ENCODE measurements at places on chromosomes 5 and 9.

DNA sequence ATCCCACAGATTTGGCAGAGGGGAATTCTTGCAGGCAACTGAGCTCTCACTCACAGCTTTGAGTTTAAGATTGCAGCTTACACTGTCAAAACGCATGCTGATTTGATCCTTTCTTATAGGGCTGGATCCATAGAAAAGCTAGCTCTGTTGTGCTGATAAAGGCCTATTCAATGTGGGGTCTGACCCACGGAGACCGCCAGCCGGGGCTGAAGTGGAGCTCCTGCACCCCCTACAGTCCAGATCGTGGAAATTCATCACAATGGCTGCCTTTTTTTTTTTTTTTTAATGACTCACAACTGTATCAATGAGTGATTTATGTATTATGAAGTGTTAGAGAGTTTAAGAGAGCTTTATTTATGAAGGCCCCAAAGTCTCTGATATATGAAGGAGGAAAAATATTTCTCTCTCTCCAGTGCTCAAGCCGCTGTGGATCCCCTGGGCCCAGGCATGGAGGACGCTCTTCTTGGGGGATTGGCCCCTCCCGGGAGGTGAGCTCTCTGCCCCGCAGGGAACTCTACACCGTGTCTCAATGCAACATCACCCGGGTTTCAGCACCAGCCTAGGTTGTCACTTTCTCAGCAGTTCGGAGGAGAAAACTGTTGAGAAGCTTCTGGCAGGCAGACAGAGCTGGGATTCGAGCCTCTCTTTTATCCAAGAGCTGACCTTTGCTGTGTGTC, 700.2 kb downstream of the IRX1 start:
- DNase-seq = no peak

- no peak for DNase-seq
These were observed 564.0 kb downstream of the IRX1 start for GRCh38 chr5:4159681-4160080.

GRCh38 chr5:173625261-173625660, 8.8 kb upstream of the BOD1 start:
- no peak for DNase-seq

DNA sequence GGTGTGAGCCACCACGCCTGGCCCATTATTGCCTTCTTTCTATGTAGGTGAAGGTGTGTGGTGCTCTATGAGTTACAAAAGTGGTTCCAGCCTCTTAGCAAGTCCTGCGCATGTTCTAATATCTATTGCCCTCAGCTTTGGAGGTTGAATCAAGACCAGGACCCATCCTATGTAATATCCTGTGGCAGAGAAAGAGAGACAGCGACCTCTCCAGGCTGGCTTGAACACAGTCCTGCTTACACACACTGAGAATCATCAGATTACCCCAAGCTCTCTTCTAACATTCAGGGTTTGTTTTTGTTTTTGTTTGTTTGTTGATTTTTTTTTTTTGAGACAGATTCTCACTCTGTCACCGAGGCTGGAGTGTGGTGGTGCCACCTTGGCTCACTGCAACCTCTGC, 94.7 kb upstream of the OSMR start:
- no peak for DNase-seq

DNA sequence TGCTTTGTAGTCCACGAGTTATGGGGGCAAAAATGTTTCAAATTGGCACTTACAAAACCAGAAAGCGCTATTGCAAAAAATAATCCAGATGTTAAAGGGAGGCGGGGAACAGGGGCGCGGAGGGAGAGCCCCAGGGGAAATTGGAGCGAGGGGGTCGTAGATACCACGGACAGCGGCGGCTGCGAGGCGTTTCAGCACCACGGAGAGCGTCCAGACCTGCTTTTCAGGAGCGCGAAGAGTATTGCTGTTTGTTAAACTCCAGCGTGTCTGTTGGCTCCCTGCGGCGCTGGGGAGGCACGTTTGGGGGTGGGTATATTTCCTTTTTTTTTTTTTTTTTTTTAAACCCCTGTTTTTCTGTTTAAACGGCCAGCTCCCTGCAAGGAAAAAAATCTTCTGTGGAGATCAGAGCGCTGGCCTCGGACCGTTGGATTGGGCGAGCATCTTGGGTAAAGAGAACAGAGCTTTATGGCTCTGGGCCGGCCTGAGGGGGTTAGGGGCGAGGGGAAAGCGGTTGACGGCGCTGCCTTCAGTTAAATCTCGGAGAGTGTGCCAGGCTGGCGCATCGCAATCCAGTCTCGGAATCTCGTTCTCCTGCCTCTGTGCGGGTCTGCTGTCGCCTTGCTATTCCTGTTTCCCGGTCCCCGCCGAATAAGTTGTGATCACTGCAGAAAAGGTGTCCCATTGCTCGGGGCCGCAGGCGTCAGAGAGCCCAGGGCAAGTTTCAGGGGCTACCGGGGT, at the start of gene GLRA1:
Gene GLRA1 (minus strand): TSS at position 288 of the 738 bp plus-strand sequence. CDS start 302 bp downstream, outside the sequence.
- no peak for DNase-seq

DNA sequence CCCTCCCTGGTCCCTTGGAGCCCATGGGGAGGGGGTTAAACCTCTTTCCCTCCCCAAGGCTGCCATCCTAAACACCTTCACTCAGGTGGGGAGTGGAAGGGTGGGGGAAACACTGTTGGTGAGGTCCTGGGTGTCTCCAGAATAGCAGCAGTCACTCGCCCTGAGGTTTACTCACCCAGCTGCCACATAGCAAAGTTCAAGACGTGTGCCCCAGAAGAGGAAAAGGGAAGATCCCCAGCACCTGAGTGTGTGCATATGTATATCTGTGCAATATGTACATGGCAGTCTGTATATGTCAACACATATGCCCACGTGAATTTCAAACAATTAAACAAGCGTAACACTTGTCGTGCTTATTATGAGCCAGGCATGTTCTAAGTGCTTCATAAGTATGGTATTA, 31.3 kb upstream of the SMU1 start:
- DNase-seq = no peak

DNA sequence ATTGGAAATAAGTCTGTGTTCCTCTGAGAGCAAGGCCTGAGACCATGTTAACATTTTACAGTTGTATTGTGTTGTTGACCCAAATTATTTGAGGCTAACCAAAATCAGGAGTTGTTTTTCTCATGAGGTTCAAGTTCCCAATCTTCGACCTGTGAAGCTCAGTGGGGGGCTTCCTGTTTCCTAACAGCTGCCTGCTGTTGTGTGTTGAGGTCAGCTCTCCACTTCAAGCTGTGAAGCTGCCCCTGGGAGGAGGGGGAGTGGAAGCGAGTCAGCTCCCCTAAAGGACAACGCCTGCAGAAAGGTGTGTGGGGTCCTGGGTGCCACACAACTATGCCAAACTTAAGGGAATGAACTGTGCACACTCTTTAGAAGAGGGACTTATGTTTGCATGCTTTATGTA, 295.5 kb downstream of the IRX1 start:
- DNase-seq = no peak

GRCh38 chr5:32230356-32231099, 56.4 kb upstream of the GOLPH3 start:
- DNase-seq = no peak

- no peak for DNase-seq
These were observed 324.4 kb downstream of the PDE4D start for GRCh38 chr5:59569158-59569557.

GRCh38 chr9:72119853-72120252, 29.4 kb upstream of the GDA start:
- DNase-seq = no peak

DNA sequence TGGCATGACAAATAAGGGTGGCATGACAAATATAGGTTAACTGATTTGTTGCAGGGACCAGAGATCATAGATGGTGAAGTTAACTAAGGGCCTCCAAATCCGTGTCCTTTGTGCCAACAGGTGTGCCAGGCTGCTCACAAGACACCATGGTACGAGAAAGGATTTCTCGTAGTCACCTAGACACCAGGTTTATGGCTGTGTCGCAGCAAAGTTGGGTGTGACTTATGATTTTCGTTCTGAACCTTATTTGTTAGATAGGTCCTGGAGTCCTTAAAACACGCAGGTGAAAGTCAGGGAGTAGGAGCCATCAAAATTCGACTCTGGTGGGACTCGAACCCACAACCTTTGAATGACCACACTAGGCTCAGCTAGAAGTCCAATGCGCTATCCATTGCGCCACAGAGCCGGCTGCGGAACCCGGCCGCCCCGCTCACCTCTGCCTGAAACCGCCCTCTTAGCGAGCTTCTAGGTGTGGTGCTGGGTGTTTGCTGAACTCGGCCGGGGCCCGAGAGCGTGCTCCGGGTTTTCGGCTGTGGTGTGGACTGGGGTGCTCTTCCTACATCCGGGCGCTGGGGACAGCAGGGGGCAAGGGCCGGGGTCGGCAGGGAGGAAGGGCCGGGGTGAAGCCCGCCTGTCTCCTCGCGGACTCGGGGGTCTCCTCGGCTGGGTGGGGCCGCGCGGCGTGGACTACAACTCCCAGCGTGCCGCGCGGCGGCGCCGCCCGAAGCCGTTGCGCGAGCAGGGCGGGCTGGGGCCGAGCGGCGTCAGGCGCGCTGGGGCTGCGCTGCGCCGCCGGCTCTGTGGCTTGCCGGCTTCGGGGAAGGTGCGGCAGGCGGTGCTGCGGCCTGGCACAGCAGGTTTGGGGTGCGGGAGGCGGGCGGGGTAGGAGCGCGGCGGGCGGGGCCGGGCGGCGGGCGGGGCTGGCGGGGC, at the start of gene SLC27A4:
Gene SLC27A4 (plus strand): TSS at position 767 of the 930 bp plus-strand sequence. CDS start 2,606 bp downstream, outside the sequence.
- peak; percentile 29 for DNase-seq

Measured in AG09319 (cell line).